ENCODE measurements at places on chromosomes 6 and 20. TPM values are rescaled to one million over a fixed set of nuclear protein-coding genes. Genes with fewer than 3 reads are reported as not detected.

The PRSS35 gene
- 0.40 TPM for total RNA-seq

The E2F1 gene
- 56.2 TPM for total RNA-seq

The GJA10 gene
- total RNA-seq: not detected

The PBOV1 gene
- not detected for total RNA-seq

The FOXF2 gene
- not detected for total RNA-seq

The ADTRP gene
- 0.64 TPM for total RNA-seq

The COL11A2 gene
- 1.1 TPM for total RNA-seq

The CRISP2 gene
- total RNA-seq: not detected

The MLIP gene
- 4.3 TPM for total RNA-seq

The HTR1E gene
- not detected for total RNA-seq

- no peak for DNase-seq
These were observed 199.9 kb downstream of the LRFN2 start for GRCh38 chr6:40387127-40387870.

GRCh38 chr6:138588805-138589434 is 89.6 kb upstream of the NHSL1 start:
- peak; percentile 75 for DNase-seq

- no peak for DNase-seq
These were observed 423 bp downstream of the PACRG start for GRCh38 chr6:162728197-162728596.

DNA sequence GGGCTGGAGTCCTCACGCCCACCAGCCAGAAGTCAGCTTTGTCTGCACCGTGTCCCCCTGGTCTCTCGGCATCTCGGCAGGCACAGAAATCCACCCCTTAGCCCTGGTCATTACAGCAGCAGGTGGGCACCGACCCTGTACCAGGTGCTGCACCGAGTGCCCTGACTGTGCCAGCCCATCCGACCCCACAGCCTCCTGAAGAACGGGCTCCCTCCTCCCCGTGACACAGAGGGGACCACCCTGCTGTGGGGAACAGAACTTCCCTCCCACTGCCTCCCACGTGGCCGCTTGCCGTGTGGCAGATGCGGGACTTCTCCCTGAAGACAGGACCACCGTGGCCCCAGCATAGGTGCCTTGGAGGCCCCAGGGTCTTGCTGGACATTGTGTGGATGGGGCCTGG is 161.2 kb downstream of the TAF4 start:
- DNase-seq: no peak

GRCh38 chr6:43833223-43833995 is 63.4 kb downstream of the VEGFA start:
- DNase-seq: peak; percentile 19

- peak; percentile 71 for DNase-seq
These were observed 53.1 kb downstream of the PHACTR1 start for GRCh38 chr6:12769556-12770256.

DNA sequence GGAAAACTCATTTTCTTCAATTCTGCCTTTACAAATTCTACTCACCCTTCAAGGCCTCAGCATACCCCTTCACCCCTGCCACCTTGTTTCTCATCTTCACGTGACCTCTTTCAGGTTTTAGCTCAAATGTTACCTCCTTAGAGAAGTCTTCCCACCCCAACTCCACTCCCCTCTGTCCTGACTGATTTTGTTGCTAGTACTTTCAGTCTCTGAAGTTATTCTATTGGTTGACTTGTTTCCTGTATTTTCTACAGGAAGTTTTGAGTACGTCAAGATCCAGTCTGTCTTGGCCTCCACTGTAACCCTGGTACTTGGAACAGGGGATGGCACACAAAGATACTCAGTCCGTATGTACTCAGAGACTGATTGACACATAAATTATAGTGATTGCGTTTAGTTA is 296.1 kb downstream of the DHX35 start:
- DNase-seq: no peak

- DNase-seq: no peak
These were observed 60.6 kb upstream of the RIN2 start for GRCh38 chr20:19697415-19697814.

DNA sequence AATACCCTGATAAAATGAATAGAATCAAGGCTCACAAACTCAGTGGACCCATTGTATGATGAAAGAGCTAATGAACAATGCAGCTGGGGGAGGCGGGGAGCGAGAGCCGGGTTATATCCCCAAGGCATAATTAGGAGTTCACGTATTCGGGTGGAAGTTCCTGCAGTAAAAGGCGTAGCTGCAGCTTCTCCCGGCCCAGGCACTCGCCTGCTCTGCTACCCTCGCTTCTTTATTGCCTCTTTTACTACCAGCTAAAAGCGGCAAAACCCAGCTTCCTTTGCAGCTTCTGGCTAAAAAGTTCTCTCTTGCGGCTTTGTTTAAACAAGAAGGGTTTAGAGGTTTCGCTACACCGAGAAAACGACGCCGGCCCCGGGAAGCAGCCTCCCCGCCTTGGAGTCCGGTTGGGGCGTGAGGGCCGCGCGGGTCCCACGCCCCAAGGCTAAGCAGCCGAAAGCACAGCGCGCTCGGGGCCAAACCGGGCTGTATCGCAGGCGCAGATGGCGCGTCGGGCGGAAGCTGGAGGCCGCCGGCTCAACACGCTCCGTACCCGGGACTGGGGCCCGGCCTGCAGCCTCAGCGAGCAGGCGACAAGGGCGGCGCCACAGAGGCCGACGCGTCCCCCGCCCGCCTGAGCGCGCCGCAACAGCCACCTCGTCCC is 1.6 kb downstream of the ZBTB2 start:
- peak; percentile 69 for DNase-seq

DNA sequence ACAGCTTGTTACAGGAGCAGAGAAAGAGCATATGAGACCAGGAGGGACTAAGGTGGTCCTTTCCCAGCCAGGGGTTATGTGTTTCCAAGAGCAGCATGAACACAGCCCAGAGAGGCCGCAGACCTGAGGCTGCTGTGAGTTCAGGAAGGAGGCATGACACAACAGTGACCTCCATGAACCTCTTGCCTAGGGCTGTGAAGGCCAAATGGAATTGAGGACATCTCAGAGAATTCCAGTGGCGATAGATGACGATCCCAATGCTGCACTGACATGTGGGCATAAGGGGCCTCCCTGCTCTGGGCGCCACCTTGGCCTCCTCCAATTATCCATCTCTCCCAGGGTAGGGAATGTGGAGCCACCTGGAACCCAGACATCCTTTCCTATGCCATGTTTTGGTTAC is 79.9 kb upstream of the FUCA2 start:
- DNase-seq: no peak

DNA sequence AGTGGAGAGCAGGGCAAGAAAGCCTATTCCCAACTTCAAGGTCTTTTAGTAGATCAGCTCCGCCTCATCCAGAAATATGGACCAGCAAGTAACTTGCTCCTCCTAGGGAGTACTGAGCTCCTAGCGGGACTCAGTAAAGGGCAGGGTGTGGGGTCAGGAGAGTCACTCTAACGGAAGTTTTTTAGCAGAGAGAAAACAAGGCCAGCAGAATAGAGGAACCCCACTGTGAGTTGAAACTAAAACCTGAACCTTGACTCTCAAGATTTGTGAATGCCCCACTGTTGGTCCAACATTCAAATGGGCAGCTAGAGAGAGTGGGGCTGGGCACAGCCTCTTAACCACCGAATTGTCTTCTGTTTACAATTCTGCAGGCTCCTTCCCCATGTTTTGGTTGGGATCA is 244.8 kb downstream of the FARS2 start:
- no peak for DNase-seq

DNA sequence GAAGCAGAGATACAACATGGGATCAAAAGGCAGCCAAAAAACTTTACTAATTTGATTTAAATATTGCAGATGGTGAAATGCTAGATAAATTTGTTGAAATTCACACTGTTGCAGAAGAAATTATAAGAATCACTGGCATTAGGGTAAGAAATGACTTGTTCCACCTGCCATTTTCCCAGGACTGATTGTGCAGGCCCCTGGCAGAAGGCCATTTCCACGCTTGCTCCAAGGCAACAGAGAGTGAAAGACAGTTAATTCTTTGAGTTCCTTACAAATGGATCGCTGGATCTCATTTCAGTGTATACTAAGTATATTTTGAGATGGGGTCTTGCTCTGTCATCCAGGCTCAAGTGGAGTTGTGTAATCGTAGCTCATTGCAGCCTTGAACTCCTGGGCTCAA is 67.0 kb upstream of the TMEM181 start:
- no peak for DNase-seq

- no peak for DNase-seq
These were observed 103.5 kb upstream of the SIM1 start for GRCh38 chr6:100568255-100568654.

All from LHCN-M2 (cell line).